ENCODE measurements at places on chromosomes 13 and 19. TPM values are rescaled to one million over a fixed set of nuclear protein-coding genes. Genes with fewer than 3 reads are reported as not detected.

GRCh38 chr13:109255141-109255856 lies 531.1 kb downstream of the IRS2 start:
- DNase-seq = no peak

DNA sequence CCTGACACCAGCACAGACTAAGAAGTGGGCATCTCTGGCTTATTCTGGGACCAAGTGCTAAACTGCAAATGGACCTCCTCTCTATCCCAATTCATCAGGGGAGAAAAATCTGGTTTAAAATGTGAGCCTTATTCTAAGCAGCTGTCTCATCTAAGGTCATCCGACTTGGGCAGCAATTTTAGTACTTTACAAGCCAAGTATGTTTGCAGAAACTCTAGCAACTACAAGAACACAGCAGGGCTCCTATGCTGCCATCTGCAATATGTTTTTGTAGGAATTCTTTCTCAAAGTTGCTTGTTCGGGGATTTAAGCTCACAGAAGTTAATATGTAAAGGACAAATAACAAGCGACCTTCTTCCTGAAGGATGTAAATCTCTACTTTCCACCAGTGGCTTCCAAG lies 113.1 kb downstream of the FOXO1 start:
- no peak for DNase-seq

GRCh38 chr19:14544977-14545715 lies 15.8 kb downstream of the TECR start:
- no peak for DNase-seq

The ZNF534 gene
- under 0.01 TPM for total RNA-seq

GRCh38 chr13:77563111-77563510 lies 27.6 kb downstream of the SCEL start:
- no peak for DNase-seq

The GNG7 gene
- total RNA-seq = 5.1 TPM

The RXFP2 gene
- not detected for total RNA-seq

- DNase-seq = no peak
Observed at GRCh38 chr13:77143431-77143830, 116.5 kb upstream of the FBXL3 start.

The CTXN1 gene
- 1.9 TPM for total RNA-seq
